ENCODE measurements at places on chromosomes 11 and 22. TPM values are rescaled to one million over a fixed set of nuclear protein-coding genes. Genes with fewer than 3 reads are reported as not detected.

The PATE2 gene
- not detected for total RNA-seq

The HTR3B gene
- not detected for total RNA-seq

The LRRC32 gene
- total RNA-seq: 1.1 TPM

The GLYATL1 gene
- total RNA-seq: 9.1 TPM

DNA sequence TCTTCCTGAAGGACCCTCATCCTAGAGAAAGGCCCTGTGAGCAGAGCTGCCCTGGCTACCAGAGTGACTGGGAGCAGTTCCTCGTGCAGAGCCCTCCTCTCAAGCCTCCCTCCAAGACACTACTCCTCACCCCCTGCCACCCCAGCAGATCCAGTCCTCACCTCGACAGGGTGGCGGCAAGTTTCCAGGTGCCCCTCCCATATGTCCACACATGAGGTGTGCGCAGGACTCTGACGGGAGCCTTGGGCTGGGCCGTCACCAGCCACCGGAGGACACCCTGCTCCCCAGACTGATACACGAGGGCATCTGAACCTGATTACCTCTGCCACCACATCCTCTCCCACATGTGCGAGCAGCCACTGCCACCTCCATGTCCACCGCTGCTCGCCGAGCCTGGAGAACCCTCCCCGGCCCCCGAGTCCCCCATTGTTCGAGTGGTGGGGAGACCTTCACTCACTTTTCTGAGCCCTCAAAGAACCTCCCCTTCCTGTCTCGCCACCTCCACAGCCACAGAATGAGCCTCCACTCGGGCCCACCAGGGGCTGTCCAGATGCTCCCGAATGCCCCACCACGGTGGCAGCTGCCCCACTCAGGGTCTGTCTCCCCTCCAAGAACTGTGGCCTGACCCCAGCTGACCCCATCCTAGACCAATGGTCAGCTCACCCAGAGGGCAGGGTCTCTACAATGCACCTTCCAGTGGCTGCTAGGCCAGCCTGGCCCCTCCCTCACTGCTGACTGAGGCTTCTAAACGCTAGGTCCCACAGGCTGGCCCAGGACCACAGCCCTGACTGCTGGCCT is 62.5 kb downstream of the DGCR2 start:
- DNase-seq: no peak
- H3K27ac ChIP-seq: no peak overlapping the region
- H3K36me3 ChIP-seq: no peaks in the 10 kb centered on the region
- no peak overlapping the region for H3K4me3 ChIP-seq
- no peaks in the 10 kb centered on the region for H3K27me3 ChIP-seq

DNA sequence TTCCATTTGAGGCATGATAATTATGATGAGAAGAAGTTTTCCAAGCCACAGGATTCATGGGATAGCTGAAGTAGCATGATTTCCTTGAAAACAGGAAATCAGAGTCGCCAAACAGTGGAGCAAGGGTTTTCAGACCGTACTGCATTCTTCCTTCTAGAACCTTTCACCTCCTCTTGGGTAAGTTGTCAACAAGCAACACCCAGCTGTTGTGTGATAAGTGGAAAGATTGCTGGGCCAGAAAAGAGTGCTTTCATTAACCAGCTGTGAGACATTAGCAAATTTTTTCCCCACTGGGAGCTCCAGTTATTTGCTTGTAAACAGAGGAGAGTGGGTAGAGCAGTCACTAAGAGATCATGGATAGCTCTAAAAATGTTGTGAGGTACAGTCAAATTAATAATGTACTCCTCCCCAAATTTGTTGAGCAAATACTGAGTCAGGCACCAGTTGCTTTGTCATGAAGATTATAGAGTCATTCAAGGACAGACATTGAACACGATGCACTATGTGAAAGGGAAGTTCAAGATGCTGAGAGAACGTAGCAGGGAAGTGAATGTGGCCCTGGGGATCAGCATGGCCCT is 11.7 kb upstream of the MPEG1 start:
- no peaks in the 10 kb centered on the region for H3K4me1 ChIP-seq
- no peak for DNase-seq
- no peak overlapping the region for H3K27ac ChIP-seq
- no peaks in the 10 kb centered on the region for H3K36me3 ChIP-seq

- H3K4me1 ChIP-seq: peaks cover 4% of the 10 kb centered on the region
- peak overlapping the region; percentile 46 for H3K4me3 ChIP-seq
- H3K27ac ChIP-seq: no peak overlapping the region
- DNase-seq: peak; percentile 75
- H3K36me3 ChIP-seq: no peaks in the 10 kb centered on the region
- peaks cover 71% of the 10 kb centered on the region for H3K27me3 ChIP-seq
These were observed 32.0 kb downstream of the PDE2A start for GRCh38 chr11:72642043-72642883.

DNA sequence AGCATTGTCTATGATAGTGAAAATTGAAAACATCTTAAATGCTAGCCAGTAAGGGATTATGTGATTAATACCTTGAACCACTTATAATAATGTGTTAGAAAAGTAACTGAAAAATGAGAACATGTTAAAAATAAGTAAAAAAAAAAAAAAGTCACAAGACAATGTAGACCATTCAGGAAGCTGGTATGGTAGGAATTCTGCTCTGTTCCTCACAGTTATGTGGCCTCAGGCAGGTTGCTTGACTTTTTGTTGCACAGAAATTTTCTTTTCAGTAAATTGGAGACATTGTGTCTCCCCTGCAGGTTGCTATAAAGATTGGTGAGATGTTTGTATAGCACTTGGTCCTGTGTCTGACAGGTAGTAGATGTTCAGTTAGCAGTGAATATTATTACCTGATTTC is 17.3 kb upstream of the PLET1 start:
- no peaks in the 10 kb centered on the region for H3K36me3 ChIP-seq
- peaks cover 4% of the 10 kb centered on the region for H3K27me3 ChIP-seq
- H3K4me1 ChIP-seq: no peaks in the 10 kb centered on the region
- no peak for DNase-seq
- H3K4me3 ChIP-seq: no peak overlapping the region
- H3K27ac ChIP-seq: no peak overlapping the region

- H3K4me3 ChIP-seq: no peak overlapping the region
- DNase-seq: no peak
- peaks cover 11% of the 10 kb centered on the region for H3K4me1 ChIP-seq
- H3K36me3 ChIP-seq: no peaks in the 10 kb centered on the region
These were observed 48.8 kb upstream of the RTL6 start for GRCh38 chr22:44546686-44547310.

- H3K36me3 ChIP-seq: no peaks in the 10 kb centered on the region
- no peaks in the 10 kb centered on the region for H3K27me3 ChIP-seq
- DNase-seq: peak; percentile 59
- no peak overlapping the region for H3K4me3 ChIP-seq
- H3K4me1 ChIP-seq: no peaks in the 10 kb centered on the region
These were observed 34.2 kb downstream of the DNHD1 start for GRCh38 chr11:6531267-6531752.

DNA sequence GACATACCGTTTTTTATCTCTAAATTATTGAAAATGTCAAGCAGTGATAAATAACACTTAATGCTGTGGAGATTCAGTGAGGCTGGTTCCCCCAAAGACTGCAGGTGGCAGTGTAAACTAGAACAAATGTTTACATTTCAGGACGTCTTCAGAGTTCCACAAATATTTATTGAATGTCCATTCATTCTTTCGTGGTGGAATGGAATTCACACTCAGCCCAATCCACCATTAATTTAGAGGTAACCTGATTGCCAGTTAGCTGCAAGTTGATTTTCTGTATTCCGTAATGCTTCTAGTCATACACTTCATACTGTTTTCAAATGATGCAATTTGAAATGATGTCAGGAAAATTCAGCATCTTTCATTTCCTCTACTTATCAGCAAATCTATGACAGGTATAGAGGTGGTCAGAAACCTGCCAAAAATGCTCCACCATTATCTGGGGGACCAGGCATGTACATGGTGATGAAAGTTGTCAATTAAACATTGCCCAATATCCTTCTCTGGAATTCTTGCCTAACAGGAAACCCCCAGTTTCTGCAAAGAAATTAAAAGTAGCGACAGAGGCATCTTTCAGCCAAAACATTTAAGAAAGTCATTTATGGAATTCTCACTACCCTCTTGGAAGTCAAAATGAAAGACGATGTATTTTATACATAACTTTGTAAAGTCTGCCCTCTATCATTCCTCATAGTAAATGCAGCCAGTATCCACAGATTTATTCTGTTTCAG is 94.3 kb upstream of the BMAL1 start:
- H3K4me3 ChIP-seq: no peak overlapping the region
- no peaks in the 10 kb centered on the region for H3K36me3 ChIP-seq
- DNase-seq: peak; percentile 21

- H3K27me3 ChIP-seq: no peaks in the 10 kb centered on the region
- no peaks in the 10 kb centered on the region for H3K4me1 ChIP-seq
These were observed 795 bp downstream of the ZBTB3 start for GRCh38 chr11:62752994-62753735.

- H3K4me1 ChIP-seq: no peaks in the 10 kb centered on the region
- H3K27me3 ChIP-seq: no peaks in the 10 kb centered on the region
- no peak overlapping the region for H3K27ac ChIP-seq
- DNase-seq: no peak
- no peak overlapping the region for H3K4me3 ChIP-seq
These were observed 59.3 kb downstream of the DGCR2 start for GRCh38 chr22:19062943-19063308.

DNA sequence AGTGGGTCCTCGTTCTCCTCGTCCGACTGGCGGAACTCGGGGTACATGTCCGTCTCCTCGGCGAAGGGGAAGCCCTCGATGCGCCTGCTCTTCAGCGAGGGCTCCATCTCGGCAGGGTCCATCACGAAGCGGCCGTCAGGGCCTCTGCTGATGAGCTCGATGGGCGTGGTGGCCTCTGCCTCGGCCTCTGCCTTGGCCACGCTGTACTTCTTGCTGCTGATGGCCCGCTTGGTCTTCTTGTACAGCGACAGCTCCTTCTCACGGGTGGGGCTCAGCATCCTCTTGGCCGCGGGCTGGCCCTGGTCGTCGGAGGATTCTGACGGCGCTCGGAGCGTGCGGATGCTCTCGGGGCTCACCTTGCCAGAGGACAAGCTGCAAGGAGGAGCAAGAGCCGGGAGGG is 35.7 kb downstream of the IGSF9B start:
- no peak overlapping the region for H3K4me3 ChIP-seq
- H3K27ac ChIP-seq: no peak overlapping the region
- no peaks in the 10 kb centered on the region for H3K27me3 ChIP-seq
- DNase-seq: no peak
- peaks cover 6% of the 10 kb centered on the region for H3K4me1 ChIP-seq

- H3K4me1 ChIP-seq: peaks cover 6% of the 10 kb centered on the region
- DNase-seq: peak; percentile 32
- no peaks in the 10 kb centered on the region for H3K27me3 ChIP-seq
- H3K4me3 ChIP-seq: no peak overlapping the region
These were observed 308.9 kb downstream of the NXPE2 start for GRCh38 chr11:114987186-114987760.

DNA sequence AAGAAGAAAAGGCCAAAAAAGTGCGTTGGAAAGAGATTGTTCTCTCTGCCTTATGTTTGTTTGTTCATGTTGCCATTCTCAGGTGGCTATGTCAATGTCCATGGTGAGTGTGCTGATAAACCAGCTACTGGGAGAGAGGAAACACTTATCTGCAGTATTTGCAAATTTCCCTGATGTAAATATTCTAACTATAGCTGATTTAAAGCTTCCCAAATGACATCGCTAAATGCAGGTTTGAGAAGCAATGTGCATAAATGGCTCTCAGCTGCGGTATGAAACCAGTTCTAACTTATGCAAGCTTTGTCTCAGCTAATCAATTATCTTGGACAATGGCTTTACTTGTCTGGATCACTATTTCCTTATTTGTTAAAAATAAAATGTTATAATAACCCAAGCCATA is 312.5 kb upstream of the ANO3 start:
- no peaks in the 10 kb centered on the region for H3K36me3 ChIP-seq
- no peak overlapping the region for H3K4me3 ChIP-seq
- no peak for DNase-seq
- H3K4me1 ChIP-seq: no peaks in the 10 kb centered on the region

DNA sequence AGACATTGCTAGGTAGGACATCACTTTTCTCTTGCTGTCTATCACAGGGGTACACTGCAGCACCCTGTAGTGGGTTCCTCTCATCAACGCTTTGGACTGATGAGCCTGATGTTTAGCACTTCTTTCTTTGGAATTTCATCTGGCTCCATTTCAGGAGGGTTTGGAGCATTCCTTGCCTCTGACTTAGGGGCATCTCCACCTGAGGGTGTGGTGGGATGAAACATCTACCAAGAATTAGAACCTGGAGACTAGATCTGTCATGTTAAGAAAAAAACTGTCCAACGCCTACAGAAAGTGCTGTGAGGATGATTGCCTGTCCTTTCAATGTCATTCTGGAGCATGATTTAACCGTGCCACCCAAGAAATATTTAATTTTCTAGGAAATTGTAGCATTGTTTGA is 648.4 kb downstream of the ETS1 start:
- H3K4me3 ChIP-seq: no peak overlapping the region
- no peaks in the 10 kb centered on the region for H3K27me3 ChIP-seq
- no peaks in the 10 kb centered on the region for H3K36me3 ChIP-seq
- H3K4me1 ChIP-seq: peaks cover 8% of the 10 kb centered on the region

- no peak for DNase-seq
- no peak overlapping the region for H3K4me3 ChIP-seq
- H3K4me1 ChIP-seq: peaks cover 3% of the 10 kb centered on the region
- H3K36me3 ChIP-seq: no peaks in the 10 kb centered on the region
These were observed 39.9 kb downstream of the CWC15 start for GRCh38 chr11:94933223-94934130.

DNA sequence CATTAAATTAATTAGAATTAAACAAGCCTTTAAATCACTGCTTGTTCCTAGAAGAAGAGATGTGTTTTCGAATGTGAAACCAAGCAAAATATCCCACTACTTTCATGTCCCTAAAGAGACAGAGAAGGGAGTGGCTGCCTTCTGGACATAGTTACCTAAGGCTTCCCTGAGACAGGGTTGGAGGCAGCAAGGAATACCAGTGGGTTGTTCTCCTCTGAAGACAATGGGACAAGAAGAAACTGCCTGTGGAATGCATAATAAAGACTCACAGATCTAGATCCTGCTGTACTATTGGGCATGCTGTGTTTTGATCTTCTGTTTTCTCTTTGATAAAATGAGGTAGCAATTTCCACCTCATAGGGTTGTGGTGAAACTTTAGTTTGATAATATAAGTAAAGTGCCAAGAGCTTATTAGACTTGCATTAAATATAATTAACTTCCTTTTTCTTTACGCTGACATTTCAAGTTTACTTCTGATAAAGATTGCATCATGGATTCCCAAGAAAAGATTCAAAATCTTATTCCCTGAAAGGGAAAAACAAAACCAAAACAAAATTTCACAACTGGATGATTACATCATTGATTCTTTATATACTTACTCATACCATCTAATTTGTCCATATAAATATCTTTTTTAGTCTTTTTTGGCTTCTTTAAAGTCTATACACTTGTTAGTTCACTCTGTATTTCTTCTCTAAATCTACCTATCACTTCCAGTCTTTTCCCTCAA is 621.3 kb downstream of the ETS1 start:
- no peaks in the 10 kb centered on the region for H3K4me1 ChIP-seq
- H3K4me3 ChIP-seq: no peak overlapping the region
- no peaks in the 10 kb centered on the region for H3K27me3 ChIP-seq
- H3K27ac ChIP-seq: no peak overlapping the region

GRCh38 chr11:10320736-10321465 is 16.0 kb downstream of the ADM start:
- no peak overlapping the region for H3K27ac ChIP-seq
- H3K36me3 ChIP-seq: no peaks in the 10 kb centered on the region
- H3K4me1 ChIP-seq: peaks cover 42% of the 10 kb centered on the region
- no peak overlapping the region for H3K4me3 ChIP-seq
- H3K27me3 ChIP-seq: no peaks in the 10 kb centered on the region
